ENCODE measurements at places on chromosomes 5 and 9. TPM values are rescaled to one million over a fixed set of nuclear protein-coding genes. Genes with fewer than 3 reads are reported as not detected.

Gene PCDHGA7
- 5.6 TPM for total RNA-seq

Gene EFNA5
- 12.7 TPM for total RNA-seq

Gene PDE6A
- 1.6 TPM for total RNA-seq

Gene BTNL8
- total RNA-seq, result 63.5 TPM

Gene NDOR1
- total RNA-seq, result 15.9 TPM

Gene IL31RA
- not detected for total RNA-seq

DNA sequence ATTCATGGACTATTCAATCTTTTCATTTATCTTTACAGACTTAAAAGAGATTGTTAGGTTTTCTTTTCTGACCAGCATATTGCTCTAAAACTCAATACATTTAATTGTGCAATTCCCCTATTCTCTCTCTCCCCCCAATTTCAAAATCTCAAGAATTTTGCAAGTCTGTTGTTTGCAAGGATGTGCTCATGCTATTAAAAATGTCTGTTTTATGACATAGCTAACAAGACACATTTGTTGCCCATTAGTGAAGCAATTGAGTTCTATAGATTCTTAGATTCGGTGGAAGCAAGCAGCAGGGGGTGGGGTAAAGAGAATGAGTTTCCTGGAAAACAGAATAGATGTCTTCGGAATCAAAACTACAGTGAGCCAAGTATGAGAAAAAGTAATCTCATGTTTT lies 8.5 kb upstream of the CSNK1A1 start:
- DNase-seq, result no peak

GRCh38 chr9:123998970-123999621 lies 12.5 kb upstream of the LHX2 start:
- DNase-seq, result no peak

GRCh38 chr5:170638454-170639220 lies 134.8 kb downstream of the KCNIP1 start:
- DNase-seq, result peak; percentile 77

DNA sequence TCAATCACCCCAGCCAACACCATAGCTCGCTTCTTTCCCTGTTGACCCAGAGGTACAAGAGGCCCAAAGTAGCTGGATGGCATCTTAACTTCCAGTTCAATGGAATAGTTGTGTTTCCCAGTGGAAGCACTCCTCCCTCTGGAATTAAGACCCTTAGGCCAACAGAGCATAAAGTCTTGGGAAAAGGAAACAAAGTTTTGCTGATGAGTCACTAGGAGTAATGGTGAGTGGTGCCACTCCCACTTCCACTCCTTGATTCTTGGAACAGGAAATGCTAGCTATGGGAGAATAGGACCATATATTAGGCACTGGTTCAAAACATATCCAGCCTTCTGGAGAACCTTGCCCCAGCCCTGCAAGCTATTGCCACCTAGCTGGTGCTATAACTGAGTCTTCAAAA lies 44.7 kb upstream of the LMX1B start:
- no peak for DNase-seq

- DNase-seq, result no peak
These were observed 83.5 kb downstream of the FEM1C start for GRCh38 chr5:115461093-115461492.

DNA sequence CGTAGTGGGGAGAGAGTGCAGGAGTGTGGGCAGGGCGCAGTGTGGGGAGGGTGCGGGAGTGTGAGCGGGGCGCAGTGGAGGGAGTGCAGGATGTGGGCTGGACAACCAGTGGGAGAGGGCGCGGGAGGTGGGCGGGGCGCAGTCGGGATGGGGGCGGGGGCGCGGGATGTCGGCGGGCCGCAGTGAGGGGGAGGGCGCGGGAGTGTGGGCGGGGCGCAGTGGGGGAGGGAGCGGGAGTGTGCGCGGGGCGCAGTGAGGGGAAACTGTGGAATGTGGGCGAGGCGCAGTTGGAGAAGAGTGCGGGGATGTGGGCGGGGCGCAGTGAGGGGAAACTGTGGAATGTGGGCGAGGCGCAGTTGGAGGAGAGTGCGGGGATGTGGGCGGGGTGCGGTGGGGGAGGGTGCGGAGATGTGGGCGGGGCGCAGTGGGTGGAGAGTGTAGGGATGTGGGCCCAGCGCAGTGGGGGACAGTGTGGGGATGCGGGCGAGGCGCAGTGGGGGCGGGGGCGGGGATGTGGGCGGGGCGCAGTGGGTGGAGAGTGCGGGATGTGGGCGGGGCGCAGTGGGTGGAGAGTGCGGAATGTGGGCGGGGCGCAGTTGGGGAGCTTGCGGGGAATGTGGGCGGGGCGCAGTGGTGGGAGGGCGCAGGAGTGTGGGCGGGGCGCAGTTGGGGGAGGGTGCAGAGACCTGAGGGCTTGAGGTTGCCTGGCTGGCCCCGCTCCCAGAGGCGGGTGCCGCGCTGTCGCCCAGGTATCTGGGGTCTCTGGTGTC lies at the start of gene NXNL2:
Gene NXNL2, plus strand, starts transcription at position 723 of the 770 bp plus-strand sequence. CDS start 257 bp downstream, outside the sequence.
- peak; percentile 88 for DNase-seq

GRCh38 chr5:4145511-4145910 lies 549.9 kb downstream of the IRX1 start:
- DNase-seq, result no peak

GRCh38 chr9:75429531-75430475 lies 341.5 kb downstream of the OSTF1 start:
- DNase-seq, result no peak

DNA sequence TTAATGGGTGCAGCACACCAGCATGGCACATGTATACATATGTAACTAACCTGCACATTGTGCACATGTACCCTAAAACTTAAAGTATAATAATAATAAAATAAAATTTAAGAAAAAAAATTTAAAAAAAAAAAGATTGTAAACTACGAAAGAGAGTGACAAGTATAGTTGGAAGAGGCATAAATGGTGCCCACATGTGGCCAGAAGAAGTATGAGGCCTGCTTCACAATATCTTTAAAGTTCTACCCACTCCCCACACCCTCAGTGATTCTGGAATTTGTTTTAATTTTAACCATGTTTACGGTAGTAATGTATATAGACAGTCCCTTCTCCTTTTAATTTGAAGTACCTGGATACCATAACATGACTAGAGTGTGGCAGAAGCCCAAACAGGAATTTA lies 172.7 kb downstream of the CHSY3 start:
- DNase-seq, result no peak

Measured in mucosa of descending colon (tissue), 3 donors.